ENCODE measurements at places on chromosomes 4 and X. TPM values are rescaled to one million over a fixed set of nuclear protein-coding genes. Genes with fewer than 3 reads are reported as not detected.

The NPY5R gene
- not detected for total RNA-seq

The XK gene
- total RNA-seq: 0.05 TPM

- H3K27me3 ChIP-seq: no peaks in the 10 kb centered on the region
- no peak overlapping the region for H3K4me3 ChIP-seq
- H3K27ac ChIP-seq: no peak overlapping the region
- H3K36me3 ChIP-seq: peaks cover 9% of the 10 kb centered on the region
These were observed 17.2 kb downstream of the USP11 start for GRCh38 chrX:47250017-47250347.

DNA sequence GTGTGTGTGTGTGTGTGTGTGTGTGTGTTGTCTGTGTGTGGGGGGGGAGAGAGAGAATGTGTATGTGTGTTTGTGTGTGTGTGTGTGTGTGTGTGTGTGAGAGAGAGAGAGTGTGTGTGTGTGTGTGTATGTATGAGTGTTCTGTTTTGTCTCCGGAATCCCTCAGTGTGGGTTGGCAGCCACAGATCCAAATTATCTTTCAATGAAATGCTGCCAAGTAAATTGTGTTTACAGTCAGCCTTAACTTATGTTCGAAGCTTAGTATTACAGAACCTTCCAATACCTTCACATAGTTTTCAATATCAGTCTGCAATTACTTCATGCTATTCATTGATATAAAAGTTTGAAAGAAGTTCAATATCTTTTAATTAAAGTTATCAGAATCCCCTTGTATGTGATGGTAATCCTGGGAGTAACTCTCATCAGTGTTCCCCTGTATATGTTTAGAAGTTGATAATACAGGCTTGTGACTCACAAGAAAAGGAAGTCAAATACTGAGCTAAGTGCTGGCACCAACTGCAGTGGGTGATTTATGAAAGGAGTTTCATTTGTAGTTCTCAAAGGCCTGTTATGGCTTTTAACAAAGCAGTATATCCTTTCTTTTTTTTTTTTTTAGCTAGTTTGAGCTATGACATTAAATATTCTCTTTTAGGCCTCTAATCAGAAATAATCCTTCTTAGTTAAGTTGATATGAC lies 51.6 kb upstream of the HTR2C start:
- no peak overlapping the region for H3K27ac ChIP-seq
- H3K27me3 ChIP-seq: no peaks in the 10 kb centered on the region
- no peak overlapping the region for H3K4me3 ChIP-seq
- no peaks in the 10 kb centered on the region for H3K4me1 ChIP-seq

- H3K27ac ChIP-seq: no peak overlapping the region
- no peaks in the 10 kb centered on the region for H3K27me3 ChIP-seq
- H3K4me3 ChIP-seq: no peak overlapping the region
- no peaks in the 10 kb centered on the region for H3K4me1 ChIP-seq
- no peaks in the 10 kb centered on the region for H3K36me3 ChIP-seq
These were observed 91.8 kb downstream of the GABRG1 start for GRCh38 chr4:46032056-46032455.

DNA sequence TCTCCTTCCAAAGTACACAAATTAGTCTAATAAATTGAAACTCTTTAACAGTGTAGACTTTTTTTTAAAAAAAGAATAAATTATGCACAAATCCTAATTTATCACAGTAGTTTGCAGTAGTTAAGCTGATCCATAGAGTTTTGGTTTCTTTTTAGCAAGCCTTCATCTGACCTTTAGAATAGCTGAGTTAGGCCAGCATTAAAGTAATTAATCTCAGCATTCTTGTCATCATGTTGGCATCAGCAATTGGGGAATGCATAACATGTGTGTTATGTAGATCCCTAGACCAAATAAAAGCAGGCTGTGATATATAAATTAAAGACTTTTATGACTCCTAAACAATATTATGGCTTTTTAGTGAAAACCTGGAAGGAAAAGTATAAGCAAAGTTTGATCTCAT lies 426.5 kb upstream of the PABPC4L start:
- no peak for DNase-seq
- no peak overlapping the region for H3K27ac ChIP-seq
- no peak overlapping the region for H3K4me3 ChIP-seq
- no peaks in the 10 kb centered on the region for H3K27me3 ChIP-seq
- no peaks in the 10 kb centered on the region for H3K36me3 ChIP-seq

DNA sequence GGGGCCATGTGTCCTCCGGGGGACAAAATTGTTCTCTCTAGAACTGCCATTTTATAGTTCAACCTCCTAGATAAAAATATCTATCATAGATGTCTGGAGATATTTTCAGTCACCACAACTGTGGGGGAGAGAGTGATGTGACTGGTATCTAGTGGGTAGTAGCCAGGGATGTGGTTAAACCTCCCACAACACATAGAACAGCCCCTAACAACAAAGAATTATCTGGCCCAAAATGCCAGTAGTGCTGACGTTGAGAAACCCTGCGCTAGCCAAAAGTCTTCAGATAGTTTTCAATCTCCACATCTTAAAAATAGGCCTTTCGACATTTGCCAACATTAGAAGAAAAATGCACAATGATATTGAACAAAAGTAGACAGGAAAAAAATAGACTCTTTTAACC lies 19.0 kb upstream of the SUPT20HL2 start:
- H3K27ac ChIP-seq: no peak overlapping the region
- no peaks in the 10 kb centered on the region for H3K27me3 ChIP-seq
- H3K4me3 ChIP-seq: no peak overlapping the region
- no peaks in the 10 kb centered on the region for H3K36me3 ChIP-seq
- DNase-seq: no peak

- no peaks in the 10 kb centered on the region for H3K36me3 ChIP-seq
- H3K4me3 ChIP-seq: no peak overlapping the region
- peaks cover 9% of the 10 kb centered on the region for H3K27me3 ChIP-seq
- no peaks in the 10 kb centered on the region for H3K4me1 ChIP-seq
These were observed 49.5 kb downstream of the PSAPL1 start for GRCh38 chr4:7384929-7385890.

GRCh38 chrX:45592101-45592500 lies 391.4 kb upstream of the DIPK2B start:
- H3K4me3 ChIP-seq: no peak overlapping the region
- no peak for DNase-seq
- no peaks in the 10 kb centered on the region for H3K4me1 ChIP-seq
- no peaks in the 10 kb centered on the region for H3K36me3 ChIP-seq
- H3K27me3 ChIP-seq: no peaks in the 10 kb centered on the region

Data from CD4-positive, alpha-beta T cell (primary cell).